Gastroesophageal sphincter (tissue), 4 donors: ENCODE measurements at places on chromosomes 4 and X.

DNA sequence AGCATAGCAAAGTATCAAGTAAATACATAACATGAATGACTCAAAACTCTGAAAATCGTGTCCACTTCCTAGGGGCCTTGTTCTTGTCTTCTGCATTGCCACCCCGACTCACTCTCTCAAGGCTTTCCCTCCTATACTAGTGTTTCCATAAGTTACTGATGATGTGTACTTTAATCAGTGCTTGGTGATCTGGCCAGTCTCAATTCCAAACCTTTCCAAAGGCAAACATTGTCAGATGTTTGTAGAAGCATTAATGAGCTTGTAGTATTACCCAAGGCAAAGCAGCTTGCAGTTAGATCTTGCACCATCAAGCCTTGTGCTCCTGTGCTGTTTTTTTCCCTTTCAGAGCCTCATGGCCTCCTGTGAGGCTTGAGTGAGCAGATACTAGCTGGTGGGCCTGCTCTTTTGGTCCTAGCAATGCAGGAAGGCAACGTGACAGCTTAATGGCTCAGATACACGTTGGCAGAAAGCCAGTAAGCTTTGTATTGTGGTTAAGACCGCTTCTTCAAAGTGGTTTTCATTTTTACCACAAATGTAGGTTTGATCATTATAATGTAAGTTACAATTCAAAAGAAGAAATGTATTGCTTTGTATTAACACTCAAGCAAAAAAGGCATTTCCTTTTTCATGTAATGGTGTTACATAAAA, 51.8 kb downstream of the RBPJ start:
- ATAC-seq: no peak

DNA sequence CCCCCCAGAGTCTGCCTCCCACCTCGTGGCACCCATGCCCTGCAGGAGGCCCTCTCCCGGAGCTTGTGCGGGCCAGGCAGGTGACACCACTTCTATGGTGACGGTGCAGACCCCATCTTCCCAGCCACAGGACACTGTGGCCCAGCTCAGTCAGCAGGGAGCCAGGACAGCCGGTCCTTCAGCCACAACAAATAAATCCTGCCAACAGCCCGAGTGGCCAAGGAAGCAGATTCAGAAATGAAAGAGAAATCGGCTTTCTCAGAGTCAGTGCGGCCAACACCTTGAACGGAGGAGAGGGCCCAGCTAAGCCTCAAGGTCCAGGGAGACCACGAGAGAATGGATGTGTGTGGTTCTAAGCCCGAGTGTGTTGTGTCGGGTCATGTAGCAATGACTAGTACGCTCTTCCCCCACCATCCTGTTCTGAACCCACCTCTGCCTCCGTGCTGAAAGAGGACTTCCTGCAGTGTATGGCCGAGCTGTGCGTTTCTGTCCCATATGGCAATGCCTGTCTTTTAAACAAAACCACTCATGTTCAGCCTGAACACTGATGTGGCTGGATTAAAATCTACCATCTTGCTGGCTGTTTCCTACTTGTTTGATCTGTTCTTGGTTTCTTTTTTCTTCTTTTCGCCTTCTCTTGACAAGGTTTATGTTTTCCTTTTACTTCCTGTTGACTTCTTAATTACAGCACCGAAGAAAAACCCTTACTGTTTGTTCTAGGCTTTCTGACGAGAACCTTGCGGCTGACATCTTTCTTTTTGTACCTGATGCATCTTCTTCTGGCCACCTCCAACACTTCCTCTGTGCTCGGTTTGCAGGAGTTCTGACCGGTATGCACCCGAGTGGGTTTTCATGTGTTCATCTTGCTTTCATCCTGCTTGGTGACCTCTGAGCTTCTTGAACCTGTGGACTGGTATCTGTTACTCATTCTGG, 53.1 kb downstream of the GAK start:
- no peak for ATAC-seq

- no peak for ATAC-seq
Measured at GRCh38 chrX:54711735-54712134, 86.3 kb downstream of the ITIH6 start.

GRCh38 chrX:11564546-11564945, 101.2 kb downstream of the ARHGAP6 start:
- no peak for ATAC-seq

DNA sequence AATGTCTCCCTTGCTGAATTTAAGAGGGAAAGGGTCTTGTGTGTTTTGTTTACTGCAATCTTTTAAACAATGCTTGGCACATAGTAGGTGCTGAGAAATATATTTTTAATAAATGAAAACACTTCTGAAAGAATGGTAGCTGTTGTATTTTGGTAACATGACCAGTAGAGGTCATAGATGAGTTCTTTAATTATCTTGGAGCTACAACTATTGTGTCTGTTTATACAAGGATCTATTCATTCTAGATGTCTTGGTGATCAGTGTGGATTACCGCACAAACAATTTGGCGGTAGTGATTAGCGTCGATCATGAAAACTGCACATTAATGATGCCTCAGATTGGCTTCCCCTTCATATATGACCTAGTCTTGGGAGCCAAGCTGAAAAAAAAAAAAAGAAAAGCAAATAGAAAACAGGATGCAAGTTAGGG, 21.4 kb upstream of the SCRG1 start:
- ATAC-seq: no peak

GRCh38 chrX:7132335-7133049, 15.0 kb upstream of the STS start:
- no peak for ATAC-seq

GRCh38 chrX:71609095-71609750, 9.1 kb downstream of the CXCR3 start:
- ATAC-seq: no peak

- no peak for ATAC-seq
Measured at GRCh38 chrX:106177106-106177981, 9.2 kb downstream of the PWWP3B start.

GRCh38 chr4:107736924-107737448, 17.0 kb upstream of the PAPSS1 start:
- peak; percentile 45 for ATAC-seq

- ATAC-seq: no peak
Measured at GRCh38 chrX:153634236-153634635, 12.8 kb upstream of the DUSP9 start.

- ATAC-seq: no peak
Measured at GRCh38 chr4:20084488-20084887, 167.2 kb upstream of the SLIT2 start.

DNA sequence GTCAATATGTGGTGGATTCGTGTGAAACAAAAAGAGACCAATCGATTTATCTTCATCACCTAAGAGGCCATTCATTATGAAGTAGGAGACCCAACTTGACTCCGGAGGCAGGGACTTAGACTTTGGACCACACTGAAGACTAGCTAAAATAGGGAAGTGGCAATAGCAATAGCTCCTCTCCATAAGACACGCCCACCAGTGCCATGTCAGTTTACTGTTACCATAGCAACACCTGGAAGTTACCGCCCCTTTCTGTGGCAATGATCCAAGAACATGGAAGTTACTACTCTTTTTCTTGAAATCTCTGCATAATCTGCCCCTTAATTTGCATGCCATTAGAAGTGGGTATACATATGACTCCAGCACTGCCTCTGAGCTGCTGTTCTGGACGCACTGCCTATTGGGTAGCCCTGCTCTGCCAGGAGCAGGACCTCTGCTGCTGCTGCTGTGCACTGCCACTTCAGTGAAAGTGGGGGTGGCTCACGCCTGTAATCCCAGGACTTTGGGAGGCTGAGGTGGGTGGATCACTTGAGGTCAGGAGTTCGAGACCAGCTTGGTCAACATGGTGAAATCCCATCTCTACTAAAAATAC, 163.2 kb downstream of the PRKX start:
- no peak for ATAC-seq

GRCh38 chrX:21725916-21726315, 32.0 kb downstream of the SMPX start:
- ATAC-seq: no peak

GRCh38 chr4:39354254-39354552, 12.0 kb downstream of the RFC1 start:
- ATAC-seq: peak; percentile 32

- ATAC-seq: no peak
Measured at GRCh38 chr4:69907151-69907550, 23.7 kb upstream of the CSN1S1 start.

- no peak for ATAC-seq
Measured at GRCh38 chr4:45063696-45064095, 337.3 kb upstream of the GNPDA2 start.

DNA sequence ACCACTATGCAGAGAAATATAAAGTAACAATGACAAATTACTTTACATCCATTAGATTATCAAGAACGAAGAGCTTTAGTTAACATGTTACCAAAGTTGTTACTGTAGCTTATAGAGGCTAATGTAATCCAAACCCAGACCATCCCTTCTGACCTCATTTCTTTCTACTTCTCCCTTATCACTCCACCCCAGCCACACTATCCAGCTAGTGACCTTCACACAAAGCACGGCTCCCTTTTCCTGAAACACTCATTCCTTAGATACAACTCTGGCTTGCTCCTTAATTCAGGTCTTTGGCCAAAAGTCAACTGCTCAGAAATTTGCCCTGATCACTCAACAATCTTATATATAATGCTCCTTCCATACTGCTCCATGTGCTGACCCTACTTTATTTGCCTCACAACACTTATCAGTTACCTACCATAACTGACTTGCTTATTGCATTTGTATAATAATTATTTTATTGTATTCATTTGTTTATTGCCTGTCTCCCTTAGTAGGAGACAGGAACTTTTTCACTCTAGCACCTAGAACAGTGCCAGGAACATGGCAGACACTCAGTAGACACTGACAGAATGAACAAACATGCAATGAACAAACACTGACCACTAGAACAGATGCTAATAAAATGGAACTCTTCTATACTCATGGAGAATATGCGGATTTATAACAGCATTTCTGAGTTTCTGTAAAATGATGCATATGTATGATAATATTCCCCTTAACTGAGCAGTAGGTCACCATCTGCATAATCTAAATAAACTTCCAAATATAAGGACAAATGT, 67.6 kb downstream of the EIF4E start:
- ATAC-seq: no peak

GRCh38 chr4:2551118-2551517, 14.7 kb downstream of the FAM193A start:
- no peak for ATAC-seq

DNA sequence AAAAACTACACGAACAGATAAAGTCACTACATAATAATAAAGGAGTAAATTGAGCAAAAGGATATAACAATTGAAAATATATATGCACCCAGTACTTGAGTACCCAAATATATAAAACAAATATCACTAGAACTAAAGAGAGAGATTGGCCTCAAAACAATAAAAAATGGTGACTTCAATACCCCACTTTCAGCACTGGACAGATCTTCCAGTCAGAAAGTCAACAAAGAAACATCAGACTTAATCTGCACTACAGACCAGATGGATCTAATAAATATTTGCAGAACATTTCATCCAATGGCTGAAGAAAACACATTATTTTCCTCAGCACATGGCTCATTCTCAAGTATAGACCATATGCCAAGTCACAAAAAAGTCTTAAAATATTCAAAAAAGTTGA, 503.6 kb downstream of the NAP1L3 start:
- ATAC-seq: no peak

DNA sequence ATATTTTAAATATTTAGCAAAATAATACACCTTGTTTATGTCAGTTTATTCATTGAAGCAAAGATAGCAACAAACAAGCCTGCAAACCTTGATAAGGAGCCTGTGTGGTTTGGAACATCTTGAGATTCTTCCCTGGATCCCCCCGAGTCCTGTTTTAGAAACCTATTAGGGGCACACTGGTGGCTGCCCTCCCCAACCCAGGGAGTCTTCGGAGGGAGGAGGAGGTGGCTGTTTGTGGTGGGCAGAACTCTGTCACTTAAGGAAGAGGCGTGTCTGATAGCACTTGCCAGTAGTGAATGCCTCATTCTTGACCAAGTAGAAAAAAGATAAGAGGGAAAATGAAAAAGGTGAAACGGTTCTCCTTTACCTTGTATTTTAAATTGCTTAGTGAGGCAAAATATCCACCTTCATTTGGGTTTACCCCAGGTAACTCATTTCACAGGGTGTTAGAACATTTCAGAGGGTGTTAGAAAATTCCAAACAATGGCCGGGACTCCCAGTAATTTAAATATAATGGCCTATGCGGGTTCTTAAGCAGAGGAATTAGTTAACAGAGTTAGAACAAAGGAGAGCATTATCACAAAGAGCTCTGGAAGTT, 10.4 kb downstream of the KIT start:
- no peak for ATAC-seq

GRCh38 chr4:182828360-182829025, 88.7 kb downstream of the DCTD start:
- no peak for ATAC-seq

GRCh38 chrX:77450415-77450814, 3.2 kb downstream of the FGF16 start:
- no peak for ATAC-seq

- ATAC-seq: no peak
Measured at GRCh38 chr4:118837121-118837507, 1.2 kb upstream of the SEC24D start.

- no peak for ATAC-seq
Measured at GRCh38 chr4:166123546-166123945, 250.5 kb downstream of the TLL1 start.

GRCh38 chrX:149473092-149473491, 32.0 kb downstream of the IDS start:
- ATAC-seq: no peak

- ATAC-seq: no peak
Measured at GRCh38 chr4:64857198-64857597, 447.9 kb upstream of the TECRL start.

DNA sequence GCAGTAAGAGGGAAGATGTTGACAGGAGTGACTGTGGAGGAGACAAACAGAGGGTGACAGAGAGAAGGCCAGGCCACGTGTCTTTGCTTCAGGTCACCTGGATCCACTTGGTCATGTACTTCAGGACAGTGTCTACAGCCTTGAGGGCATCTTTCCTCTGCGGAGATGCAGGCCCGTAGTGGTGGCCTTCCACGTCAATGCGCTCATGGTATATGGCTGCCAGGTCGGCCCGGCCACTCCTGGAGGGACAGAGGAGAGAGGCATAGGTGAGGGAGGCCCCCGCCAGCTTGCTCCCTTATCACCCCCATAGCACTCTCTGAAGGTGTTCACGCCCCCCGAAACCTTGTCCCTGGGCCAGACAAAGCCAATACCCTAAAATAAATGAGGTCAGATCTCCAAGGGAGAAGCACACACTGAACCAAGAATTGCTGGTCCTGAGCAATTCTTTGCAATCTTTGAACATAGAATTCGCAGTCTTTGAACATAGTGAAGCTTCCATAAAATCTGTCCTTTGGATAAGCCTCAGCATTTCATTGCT, 99.9 kb downstream of the ENPP6 start:
- ATAC-seq: no peak

GRCh38 chr4:152166567-152166966, 369.3 kb downstream of the FBXW7 start:
- no peak for ATAC-seq

DNA sequence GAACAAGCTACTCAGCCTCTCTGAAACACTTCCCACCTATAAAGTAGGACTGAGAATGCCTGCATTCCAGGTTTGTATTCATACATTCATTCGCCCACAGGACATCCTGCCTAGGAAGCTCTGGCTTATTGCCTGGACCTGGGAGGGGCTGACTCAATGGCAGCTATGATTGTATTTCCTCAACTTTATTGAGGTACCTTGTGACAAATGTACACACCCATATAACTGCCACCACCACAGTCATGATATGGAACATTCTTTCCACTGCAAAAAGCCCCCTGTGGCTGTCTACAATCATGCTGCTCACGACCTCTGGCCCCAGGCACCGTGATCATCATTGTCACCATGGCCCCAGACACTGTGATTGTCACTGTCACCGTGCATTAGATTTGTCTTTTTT, 68.3 kb downstream of the ABLIM2 start:
- peak; percentile 51 for ATAC-seq

GRCh38 chr4:2817701-2818350, 24.9 kb downstream of the SH3BP2 start:
- ATAC-seq: peak; percentile 52
